T-helper 2 cell treated with Interferon-gamma antibody and Interleukin-4, amounts not matched to agents 100 ng/mL and 5 ng/mL, for 36 hours (primary cell): ENCODE measurements at places on chromosomes 3 and 15. TPM values are rescaled to one million over a fixed set of nuclear protein-coding genes. Genes with fewer than 3 reads are reported as not detected.

Gene CFAP92
- total RNA-seq = not detected in 2 replicates

Gene ROBO2
- total RNA-seq = not detected in 2 replicates

Gene XYLB
- 9.3 and 9.8 TPM in 2 replicates for total RNA-seq

Gene GPR156
- total RNA-seq = not detected in 2 replicates

Gene GOLGA6A
- not detected in 2 replicates for total RNA-seq

Gene COL6A6
- not detected in 2 replicates for total RNA-seq

Gene DTX3L
- total RNA-seq = 116 and 117 TPM in 2 replicates

Gene KY
- total RNA-seq = not detected in 2 replicates

Gene TBC1D21
- not detected in 2 replicates for total RNA-seq

Gene TICRR
- 19.6 and 20.9 TPM in 2 replicates for total RNA-seq

Gene RASGRF1
- total RNA-seq = not detected in 2 replicates

Gene GOLGA6L10
- 0.32 and 0.84 TPM in 2 replicates for total RNA-seq

Gene GATM
- total RNA-seq = 1.3 and 1.4 TPM in 2 replicates

Gene CLDND1
- total RNA-seq = 535 and 555 TPM in 2 replicates

Gene APOD
- 0.27 TPM in 1 of 2 replicates, not detected in the other for total RNA-seq

Gene CCDC174
- total RNA-seq = 19.9 and 20.5 TPM in 2 replicates

Gene PRICKLE2
- total RNA-seq = not detected in 2 replicates

Gene PLOD2
- 0.23 and 0.32 TPM in 2 replicates for total RNA-seq

Gene GNAT1
- not detected in 2 replicates for total RNA-seq

Gene PAQR5
- total RNA-seq = not detected in 2 replicates

Gene WNT5A
- total RNA-seq = not detected in 2 replicates

Gene CEMIP
- total RNA-seq = 0.91 TPM in 2 replicates

Gene KBTBD13
- not detected in 2 replicates for total RNA-seq

Gene IQCB1
- total RNA-seq = 35.3 and 37.1 TPM in 2 replicates

Gene RNF13
- 36.3 and 41.2 TPM in 2 replicates for total RNA-seq

Gene GOLGA6L24
- total RNA-seq = not detected in 2 replicates

Gene TMEM207
- not detected in 2 replicates for total RNA-seq

Gene UBAP1L
- total RNA-seq = 5.9 and 6.5 TPM in 2 replicates

Gene AP3B2
- total RNA-seq = not detected in 2 replicates

Gene RIOX2
- 66.2 and 70.2 TPM in 2 replicates for total RNA-seq

Gene CCDC50
- 16.3 and 17.7 TPM in 2 replicates for total RNA-seq

Gene NOX5
- 0.02 TPM in 2 replicates for total RNA-seq
